ENCODE measurements at places on chromosomes 7 and 10.

DNA sequence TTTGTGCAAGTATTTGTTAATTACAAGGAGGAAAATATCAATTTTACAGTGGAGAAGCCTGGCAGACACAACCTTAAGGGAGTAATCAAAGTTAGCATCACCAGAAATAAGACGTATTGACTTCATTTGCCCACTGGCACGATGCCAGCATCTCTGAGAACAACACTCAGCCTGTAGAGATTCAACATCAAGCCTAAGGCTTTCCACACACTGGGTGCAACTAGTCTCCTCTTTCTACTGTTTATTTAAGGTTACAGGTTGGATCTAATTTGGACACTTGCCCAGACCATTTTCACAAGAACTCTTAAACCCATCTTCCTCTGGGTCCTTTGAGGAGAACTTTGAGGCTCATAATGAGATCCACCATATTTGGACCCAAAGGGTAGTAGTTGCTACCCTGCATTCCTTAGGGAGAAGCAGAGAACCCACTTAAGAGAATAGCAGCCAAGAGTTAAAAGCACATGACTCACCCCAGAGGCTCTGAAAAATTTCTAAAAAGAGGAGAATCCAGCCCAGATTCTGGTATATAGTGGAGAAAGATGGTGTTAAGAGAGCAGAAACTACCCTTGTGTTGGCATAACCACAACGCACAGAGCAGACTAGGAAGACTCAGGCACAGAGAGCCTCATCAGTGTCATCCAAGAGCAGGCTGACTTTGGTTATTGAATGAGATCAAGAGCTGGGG, 97.3 kb downstream of the CCDC71L start:
- peak; percentile 5 for DNase-seq

GRCh38 chr7:2631946-2632732, at the start of gene TTYH3:
Gene TTYH3, plus strand, starts transcription at chr7:2631986. Its CDS starts 170 bp downstream, at chr7:2632156.
- DNase-seq: no peak

- DNase-seq: no peak
Measured at GRCh38 chr7:139566075-139566474, 42.6 kb downstream of the CLEC2L start.

DNA sequence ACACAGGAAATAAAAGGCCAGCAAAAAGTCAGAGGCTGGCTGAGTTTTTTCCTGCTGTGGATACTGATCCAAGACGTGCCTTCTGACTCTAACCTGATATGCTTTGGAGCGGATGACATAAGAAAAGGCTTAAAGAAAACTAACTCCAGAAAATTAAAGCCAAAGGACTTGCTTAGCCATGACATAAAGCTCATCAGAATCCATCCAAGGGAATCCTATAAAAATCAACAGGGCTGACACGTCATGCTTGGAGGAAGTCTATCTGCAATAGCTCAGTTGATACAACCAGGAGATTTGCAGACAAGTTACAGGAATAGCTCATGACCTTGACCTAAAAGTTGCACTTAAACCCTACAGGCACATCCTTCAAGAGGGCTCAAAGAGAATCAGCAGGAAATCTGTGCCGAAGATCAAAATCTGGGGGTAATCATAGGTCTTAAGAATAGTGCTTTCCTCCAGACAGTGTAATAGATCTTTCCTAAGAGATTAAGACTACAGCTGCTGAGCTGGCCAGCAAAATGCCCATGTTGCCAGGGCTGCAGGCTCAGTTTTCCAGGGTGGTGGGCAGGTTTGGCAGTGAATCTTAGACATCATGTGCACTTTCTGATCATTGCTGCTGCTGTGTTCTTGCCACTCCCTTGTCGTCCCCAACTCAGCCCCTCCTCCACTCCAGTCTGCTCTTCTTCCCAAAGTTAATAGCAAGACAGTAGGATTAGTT, 111.5 kb upstream of the SVIL start:
- DNase-seq: no peak

GRCh38 chr7:71466448-71467145, 334.7 kb downstream of the GALNT17 start:
- no peak for DNase-seq

DNA sequence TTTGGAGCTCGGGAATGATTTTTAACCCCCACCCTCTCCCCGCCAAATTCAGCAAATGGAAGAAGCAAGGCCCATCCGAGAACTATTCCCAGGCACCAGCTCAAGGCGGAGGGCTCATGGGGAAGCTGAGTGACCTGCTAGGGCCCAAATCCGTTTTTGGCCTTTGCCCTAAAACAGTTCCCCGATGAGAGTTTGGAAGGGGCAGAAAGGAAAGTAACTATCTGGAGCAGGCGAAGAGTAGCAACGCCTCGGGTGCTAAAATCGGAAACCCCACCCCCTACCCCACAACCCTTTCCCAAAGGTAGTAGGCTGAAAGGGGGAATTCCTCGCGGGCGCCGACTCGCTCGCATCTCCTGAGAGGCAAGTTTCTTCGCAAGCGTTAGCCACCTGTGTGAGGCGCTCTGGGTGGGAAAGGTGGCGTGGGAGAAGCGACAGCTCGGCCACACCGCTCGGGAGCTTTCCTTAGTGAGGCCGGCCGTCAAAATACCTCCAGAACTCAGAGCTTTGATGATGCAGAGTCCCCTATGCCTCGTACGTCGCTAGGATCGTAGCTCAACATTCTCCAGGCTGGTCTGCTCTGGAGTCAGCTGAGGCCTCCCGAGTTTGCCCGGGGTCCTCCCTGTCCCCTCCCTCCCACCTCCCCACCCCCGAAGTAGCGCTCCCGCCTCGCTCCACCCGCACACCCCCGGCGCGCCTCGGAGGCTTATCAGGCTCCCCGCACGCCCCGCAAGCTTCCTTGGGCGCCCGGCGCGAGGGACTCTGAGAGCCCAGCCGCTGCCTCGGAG, 642 bp upstream of the PRKG1 start:
- peak; percentile 31 for DNase-seq

GRCh38 chr7:87627634-87627994, 584 bp upstream of the RUNDC3B start:
- no peak for DNase-seq

DNA sequence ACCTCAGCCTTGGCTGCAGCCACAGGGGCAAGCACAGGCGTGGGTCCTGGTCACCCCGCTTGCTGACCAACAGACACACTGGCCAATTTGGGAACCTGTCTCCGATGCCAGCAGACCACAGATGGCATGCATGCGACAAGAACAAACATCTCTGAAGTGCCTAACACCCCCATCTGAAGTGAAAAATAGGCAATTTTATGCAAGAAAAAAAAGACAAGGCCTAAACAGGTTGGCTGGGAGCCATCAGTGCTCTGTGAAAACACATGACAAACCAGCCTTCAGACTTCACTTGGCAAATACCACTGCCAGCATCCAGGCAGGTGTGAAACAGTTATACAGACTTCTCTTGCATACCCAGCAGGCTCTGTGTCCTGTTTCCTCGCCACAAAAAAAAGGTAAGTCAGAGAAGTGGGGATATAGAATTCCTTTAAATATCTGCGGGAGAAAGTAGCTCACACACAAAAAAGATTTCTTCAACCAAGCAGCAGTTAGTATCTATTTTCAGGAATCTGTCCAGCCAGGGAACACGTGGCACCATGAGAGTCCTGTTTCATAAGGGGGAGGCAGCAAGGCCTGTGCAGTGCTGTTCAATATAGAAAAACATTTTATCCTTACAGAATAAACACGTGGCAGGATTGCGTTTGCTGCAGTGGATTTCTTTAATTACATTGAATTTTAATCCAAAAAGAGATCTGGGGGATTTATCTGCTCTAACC, 293.4 kb upstream of the MKLN1 start:
- DNase-seq: peak; percentile 34

DNA sequence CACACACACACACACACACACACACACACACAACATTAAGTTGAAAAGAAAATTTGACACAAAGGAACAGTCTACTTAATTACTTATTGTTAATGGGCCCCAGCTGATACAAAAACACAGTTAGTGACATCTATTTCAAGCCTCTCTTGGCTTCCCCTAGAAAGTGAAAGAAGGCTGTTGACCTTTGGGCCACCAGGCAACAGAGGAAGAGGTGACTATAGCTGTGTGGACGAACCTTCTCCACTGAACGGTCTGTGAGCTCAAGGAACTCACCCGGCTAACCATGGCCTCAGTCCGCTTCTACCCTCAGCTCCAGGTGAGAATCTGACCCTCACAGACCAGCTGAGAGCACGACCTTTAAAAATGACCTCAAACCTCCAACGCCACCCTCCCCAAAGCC, 32.9 kb upstream of the CALN1 start:
- no peak for DNase-seq

GRCh38 chr7:151821226-151821625, 55.7 kb downstream of the PRKAG2 start:
- no peak for DNase-seq

- no peak for DNase-seq
Measured at GRCh38 chr10:123134343-123134914, 1.3 kb upstream of the HMX3 start.

- no peak for DNase-seq
Measured at GRCh38 chr10:64275774-64276173, 754.6 kb downstream of the REEP3 start.

GRCh38 chr10:117222976-117223692, 17.8 kb upstream of the SLC18A2 start:
- no peak for DNase-seq

DNA sequence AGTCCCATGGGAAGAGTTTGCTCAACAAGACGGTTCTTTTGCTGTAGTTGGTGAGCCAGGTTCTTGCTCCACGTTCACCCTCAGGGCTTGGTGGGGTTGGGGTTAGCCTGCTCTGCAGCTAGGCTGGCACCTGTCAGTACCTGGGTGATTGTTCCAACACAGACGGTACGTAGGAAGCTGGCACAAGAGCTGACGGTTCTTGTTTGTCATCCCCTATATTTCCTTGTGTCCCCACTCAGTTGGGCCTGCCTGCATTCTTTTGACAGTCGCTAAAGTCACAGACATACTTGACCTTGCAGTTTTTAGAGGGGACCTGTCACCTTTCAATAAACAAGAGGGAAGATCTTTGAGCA, 40.2 kb upstream of the SYPL1 start:
- DNase-seq: no peak

GRCh38 chr10:27687743-27688142, 57.9 kb downstream of the MKX start:
- DNase-seq: no peak

DNA sequence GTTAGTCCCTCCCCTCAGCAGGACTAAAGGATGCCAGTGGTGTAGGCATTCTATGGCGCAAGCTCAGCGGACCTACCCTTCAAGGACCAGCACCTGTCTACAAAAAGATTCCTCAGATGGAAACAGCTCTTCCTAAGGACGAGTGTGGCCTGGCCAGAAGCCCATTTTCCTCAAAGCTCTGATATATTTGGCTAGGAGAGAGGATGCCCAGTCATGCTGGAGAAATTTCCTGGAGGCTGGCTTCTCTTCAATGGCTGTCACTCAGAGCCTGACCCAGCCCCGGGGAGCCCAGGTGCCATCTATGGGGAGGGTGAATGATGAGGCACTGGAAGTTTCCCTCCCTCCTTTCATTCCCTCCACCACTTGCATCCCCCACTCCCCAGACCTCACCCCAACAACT, 111.5 kb downstream of the PLXNA4 start:
- DNase-seq: peak; percentile 85

- DNase-seq: no peak
Measured at GRCh38 chr10:33494694-33495265, 160.3 kb upstream of the NRP1 start.

GRCh38 chr10:28551086-28551485, 18.2 kb downstream of the WAC start:
- DNase-seq: no peak

DNA sequence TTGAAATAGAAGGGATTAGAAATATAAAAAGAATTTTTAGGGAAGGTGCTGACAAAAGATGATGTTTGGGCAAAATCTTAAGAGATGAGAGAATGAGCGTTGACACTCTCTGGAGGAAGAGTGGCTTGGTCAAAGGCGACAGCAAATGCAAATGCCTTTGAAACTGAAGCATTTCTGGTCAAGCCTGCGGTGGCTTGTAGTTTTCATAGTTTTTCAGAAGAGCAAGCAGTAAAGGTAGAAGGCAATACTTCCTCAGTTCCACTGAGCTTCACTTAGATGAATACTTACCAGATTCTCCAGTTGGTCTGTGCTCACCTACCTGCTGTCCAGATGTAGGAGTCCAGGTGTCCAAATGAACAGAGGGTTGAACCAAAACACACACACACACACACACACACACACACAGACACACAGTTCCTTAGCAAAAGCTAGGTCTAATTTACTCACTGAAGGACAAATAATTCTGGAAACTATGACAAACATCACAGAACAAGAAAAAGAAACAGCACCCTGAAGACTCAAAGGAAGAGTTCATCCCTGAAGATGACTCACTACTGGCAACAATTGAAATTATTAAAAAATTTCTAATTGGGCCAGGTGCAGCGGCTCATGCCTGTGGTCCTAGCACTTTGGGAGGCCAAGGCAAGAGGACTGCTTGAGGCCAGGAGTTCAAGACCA, 12.1 kb upstream of the STK17A start:
- DNase-seq: no peak

GRCh38 chr7:149532654-149533053, 35.0 kb upstream of the ZNF746 start:
- DNase-seq: no peak

GRCh38 chr7:155947051-155947450, 134.8 kb upstream of the SHH start:
- peak; percentile 58 for DNase-seq

- no peak for DNase-seq
Measured at GRCh38 chr10:102038410-102038809, 17.6 kb downstream of the ARMH3 start.

DNA sequence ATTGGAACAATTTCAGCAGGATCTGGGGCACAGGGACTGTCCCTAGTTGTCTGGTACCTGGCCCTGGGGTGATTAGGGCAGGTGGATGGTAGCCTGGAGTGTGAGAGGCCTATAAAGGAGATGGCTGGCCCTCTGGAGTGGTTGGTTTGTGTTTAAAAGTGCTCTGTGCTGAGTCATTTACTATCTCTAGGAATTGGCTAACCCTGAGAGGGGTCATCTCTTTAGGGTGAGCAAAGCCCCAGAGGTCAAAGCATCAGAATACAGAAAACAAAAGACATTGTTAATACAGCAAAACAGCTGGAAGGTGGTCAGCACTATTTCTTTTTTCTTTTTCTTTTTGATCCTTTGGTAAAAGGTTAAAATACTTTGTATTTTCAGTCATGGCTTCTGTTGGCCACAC, 43.4 kb upstream of the BMPER start:
- DNase-seq: no peak

- no peak for DNase-seq
Measured at GRCh38 chr7:27344471-27344870, 101.9 kb downstream of the EVX1 start.

GRCh38 chr10:110898391-110898790, 20.6 kb downstream of the BBIP1 start:
- DNase-seq: no peak

DNA sequence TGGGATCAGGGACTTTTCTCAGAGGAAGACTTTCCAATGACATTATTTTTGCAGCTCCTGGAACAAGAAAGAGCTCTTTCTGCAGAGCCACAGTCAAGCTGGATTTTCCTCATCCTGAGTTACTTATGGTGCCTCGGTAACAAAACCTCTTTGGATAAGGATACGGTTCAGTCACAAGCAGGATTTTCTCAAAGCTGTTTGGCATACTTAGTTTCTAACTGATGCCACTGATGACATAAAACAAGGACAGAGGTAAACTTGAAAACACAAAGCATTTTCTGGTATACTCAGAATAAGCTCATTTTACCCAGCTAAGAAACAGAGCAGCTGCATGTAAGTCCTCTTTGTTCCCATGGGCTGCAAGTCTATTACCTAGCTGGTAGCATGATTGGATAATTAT, 340.9 kb upstream of the MEOX2 start:
- DNase-seq: no peak

GRCh38 chr7:128021366-128021765, 9.9 kb downstream of the LRRC4 start:
- DNase-seq: no peak

All from astrocyte of the hippocampus (primary cell).